CD4-positive, alpha-beta memory T cell (primary cell): ENCODE measurements at places on chromosomes 1 and 21. TPM values are rescaled to one million over a fixed set of nuclear protein-coding genes. Genes with fewer than 3 reads are reported as not detected.
A peak's percentile ranks its signal among the peaks of the same experiment; 100 is the strongest.

DNA sequence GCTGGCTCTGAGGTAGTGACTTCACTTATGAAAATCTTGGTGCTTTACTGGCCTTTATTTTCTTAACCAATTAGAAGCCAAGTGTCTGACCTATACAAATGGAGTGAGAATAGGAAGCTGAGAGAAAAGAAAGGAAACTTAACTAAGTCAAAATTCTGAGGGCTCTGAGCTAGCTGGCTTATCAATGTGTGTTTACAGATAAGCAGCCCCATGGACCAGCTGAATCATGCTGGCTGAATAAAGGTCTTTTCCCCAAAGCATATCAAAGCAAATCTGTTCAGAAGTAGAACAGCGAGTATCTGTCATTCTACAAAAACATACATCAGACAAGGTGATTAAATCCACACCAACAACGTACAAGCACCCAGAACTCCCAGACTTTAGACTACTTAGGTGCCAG, 117.2 kb downstream of the BRINP2 start:
- DNase-seq, result no peak

The GREM2 gene
- total RNA-seq, result 1.8 TPM

DNA sequence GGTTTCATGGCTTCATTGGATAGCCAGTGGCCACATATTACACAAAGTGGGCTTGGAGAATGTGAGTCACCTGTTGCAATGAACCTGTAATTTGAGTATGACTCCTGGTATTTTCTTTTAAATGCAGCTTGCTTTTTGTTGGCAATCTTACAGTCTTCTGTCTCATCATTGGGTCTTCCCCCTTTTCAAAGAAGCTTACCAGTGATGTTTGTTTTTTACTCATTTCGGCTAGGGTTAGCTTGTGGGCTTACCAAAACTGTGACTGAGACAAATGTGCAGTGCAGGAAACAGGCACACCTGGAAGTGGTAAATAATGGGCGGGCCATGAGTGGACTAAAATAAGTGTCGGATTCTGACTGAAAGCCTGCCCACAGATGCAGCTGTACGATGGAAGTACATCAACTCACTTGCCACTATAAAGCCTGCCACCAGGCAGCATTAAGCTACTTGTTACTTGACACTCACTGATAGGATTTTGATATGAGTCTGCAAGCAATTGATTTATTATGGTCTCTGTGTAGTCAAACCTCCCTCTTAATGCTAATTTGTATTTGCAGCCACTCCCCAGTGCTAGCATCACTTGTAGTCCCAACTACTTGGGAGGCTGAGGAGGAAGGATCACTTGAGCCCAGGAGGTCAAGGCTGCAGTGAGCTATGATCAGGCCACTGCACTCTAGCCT, 4.2 kb downstream of the HHAT start:
- peak; percentile 71 for DNase-seq

- DNase-seq, result no peak
These were observed 98.0 kb downstream of the FGGY start for GRCh38 chr1:59394706-59395425.

DNA sequence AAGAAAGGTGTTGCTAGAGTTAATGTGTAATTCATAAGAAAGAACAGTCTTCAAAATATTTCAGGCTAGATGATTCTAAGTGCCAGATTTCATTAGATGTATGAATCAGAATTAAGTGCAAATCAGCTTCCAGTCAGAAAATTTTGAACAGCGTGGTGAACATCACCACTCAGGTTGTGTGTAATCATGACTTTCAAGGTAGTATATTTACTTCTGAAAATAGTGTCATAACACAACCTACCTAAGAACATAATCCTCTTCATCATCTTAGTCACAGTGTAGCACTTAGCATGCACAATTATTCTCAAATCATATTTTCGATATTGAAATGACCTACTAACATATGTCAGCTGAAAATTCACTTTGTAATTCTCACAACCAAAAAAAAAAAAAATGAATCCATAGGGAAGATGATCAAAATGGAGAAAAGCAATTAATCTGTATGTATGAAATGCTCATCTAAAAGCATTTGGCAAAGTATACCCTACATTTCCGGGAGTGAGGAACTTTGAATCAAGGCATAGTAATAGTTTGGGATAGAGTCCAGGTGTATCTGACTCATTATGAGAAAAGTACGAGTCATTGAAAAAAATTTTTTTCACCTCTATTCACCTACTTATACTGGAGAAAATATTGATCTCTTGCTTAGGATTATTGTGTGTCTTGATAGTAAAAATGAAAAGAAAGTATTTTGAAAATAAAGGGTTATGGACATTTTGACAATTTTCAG, 221.8 kb upstream of the CHRM3 start:
- no peak for DNase-seq

- peak; percentile 72 for DNase-seq
These were observed 29.4 kb downstream of the ALG14 start for GRCh38 chr1:95043141-95043980.

DNA sequence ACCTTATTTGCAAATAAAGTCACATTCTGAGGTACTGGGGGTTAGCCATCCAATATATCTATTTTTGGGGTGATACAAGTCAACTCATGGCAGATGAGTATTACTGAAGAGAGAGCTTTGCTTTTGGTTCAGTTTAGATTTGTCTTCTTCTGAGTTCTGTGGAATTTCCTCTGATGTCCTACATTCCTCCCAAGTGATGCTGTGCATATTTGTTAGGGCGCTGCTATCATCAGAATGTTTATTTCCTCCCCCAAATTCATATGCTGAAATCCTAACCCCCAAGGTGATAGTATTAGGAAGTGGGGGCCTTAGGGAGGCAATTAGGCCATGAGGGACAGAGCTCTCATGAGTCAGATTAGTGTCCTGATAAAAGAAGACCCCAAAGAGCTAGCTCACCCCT, 96.2 kb upstream of the WLS start:
- DNase-seq, result no peak

DNA sequence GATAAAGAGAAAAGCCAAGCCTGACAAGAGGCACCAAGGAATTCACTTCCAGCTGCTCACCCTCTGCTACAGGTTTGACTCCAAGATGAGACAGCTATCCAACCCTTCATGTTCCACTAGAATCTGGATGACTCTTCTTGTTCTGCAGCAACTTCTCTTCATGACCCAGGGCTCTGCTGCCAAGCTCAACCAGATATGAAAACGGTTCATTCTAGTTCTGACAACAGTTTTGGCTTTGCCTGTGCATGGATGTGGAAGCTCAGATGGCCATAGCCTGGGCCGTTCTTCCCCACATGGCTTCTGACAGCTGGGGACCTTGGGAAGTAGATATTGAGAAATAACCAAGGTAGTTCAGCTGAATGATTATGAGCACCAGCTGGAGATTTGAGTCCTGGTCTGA, 13.7 kb downstream of the PI4KB start:
- DNase-seq, result no peak

The CASQ2 gene
- not detected for total RNA-seq

GRCh38 chr1:184176058-184176457, 124.5 kb downstream of the TSEN15 start:
- no peak for DNase-seq

GRCh38 chr1:99176753-99177152, 87.5 kb upstream of the PLPPR4 start:
- DNase-seq, result no peak

- DNase-seq, result no peak
These were observed 412.8 kb upstream of the LYPLAL1 start for GRCh38 chr1:218760601-218761570.

The CHI3L2 gene
- total RNA-seq, result 1.7 TPM

The SIK1 gene
- 0.35 TPM for total RNA-seq

DNA sequence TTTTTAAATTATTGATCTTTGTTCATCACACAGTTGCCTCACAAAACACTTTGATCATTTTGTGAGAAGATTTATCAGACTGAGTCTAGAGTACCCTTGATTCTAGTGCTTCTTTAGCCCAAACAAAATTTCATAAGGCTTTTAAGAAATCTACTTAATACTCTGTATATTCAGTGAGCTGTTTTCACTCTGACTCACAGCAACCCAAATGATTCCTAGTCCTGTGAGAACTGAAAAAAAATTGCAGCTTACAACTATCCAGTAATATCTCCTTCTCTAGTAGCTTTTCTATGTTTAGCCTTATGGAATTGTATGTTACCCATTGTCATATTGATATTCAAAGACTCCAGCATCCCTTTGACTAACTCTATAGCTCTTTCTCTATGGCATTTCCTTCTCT, 915.6 kb downstream of the AMY1C start:
- no peak for DNase-seq

The FCRL1 gene
- not detected for total RNA-seq

DNA sequence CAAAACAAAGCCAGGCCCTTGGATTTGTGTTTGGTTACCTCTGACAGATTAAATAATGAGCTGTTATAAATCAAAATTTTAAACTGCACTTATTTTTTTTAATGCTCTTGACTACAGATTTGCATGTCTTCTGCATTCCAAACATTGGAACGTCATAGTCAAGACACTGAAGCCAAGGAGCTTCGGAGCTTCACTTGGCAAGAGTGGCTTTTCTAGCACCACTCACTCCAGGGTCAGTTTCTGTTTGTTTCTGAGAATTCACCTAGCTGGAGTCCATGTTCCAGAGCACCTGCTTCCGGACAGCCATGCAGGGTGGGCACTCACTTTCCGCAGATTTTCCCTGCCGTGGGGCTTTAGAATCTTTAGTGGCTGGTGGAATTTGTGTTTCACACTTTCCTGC, 202.9 kb downstream of the ZP4 start:
- DNase-seq, result no peak

DNA sequence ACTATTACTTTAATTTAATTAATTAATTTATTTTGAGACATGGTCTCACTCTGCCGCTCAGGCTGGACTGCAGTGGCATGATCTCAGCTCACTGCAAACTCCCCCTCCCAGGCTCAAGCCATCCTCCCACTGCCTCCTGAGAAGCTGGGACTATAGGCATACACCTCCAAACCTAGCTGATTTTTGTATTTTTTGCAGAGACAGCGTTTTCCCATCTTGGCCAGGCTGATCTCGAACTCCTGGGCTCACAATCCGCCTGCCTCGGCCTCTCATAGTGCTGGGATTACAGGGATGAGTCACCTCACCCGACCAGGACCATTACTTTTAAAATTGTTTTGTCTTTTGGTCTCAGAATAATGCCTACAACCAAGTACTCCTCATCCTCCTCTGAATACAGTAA, 15.6 kb downstream of the YY1AP1 start:
- no peak for DNase-seq

DNA sequence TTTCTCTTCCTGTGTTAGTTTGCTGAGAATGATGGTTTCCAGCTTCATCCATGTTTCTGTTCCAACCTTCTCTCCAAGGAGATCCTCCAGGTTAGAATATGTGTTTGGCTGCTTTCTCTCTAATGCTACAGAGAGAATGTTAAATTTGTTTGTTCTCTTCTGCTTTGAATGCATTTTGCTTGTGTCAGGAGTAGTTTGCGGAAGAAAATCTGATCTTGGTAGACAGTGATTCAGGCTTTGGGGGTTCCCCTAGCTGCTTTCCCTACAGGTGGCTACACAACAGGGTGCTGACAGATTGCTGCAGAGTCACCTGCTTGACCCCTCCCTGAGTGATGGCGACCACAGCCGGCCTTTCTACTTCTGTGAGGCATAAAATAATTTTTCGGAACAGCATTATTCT, 41.8 kb downstream of the MACO1 start:
- no peak for DNase-seq
